ENCODE measurements at places on chromosomes 4 and X.
A peak's percentile ranks its signal among the peaks of the same experiment; 100 is the strongest.

DNA sequence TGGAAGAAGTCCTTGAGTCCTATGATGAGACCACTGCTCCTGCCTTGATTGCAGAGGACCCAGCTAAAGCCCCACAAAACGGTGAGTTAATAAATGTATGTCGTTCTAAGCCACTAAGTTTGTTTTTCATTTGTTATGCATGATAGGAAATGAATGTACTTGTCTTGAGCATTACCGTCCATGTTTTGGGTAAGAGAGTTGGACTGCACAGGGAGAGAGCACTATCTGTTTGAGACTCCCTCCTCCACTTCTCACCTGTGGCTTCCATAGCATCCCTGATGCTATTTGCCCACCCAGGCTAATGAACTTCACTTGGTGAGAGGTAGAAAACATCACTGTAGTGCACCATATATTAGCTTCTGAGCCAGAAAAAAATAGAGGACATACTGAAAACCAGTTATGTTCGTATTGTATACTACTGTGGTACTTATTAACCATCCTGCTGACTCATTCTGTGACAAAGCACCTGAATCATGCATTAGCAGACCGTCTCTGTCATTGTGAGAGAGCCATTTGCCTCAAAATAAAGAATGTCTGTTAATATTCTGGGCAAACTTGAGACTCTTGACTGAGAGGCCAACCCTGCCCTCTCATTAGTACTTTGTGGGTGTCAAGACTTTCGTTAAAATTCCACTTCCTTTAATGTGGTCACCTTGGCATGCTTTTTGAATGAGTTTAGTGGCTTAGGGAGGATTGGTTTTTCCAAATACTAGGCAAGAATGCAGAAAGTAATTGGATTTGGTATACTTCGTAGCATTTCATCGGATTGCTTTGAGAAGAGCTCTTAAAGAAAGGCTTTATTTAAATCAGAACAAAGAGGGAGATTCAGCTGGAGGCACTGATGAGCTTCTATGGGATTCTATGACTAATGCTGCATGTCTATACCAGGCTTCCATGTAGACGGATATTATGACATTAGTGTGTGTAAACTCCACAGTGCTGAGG, 99.3 kb upstream of the GRPR start:
- no peak for DNase-seq

DNA sequence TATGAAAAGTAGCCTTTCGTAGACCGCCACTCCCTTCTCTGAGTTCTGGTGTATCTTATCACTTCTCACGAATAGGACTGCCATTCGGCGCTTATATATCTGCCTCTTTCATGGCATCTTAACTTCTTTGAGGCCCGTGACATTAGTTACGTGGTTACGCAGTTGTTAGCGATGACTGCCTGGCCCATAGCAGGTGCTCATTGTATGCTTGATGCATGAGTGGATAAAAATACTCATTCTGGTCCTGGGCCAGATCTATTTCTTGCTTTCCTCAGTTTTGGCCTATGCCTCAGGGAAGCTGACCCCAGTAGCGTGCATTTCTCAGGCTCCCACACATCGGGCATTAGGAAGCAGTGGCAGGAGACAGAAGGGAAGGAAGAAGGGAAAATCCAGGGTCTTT, 60.7 kb upstream of the PITX2 start:
- no peak for DNase-seq

DNA sequence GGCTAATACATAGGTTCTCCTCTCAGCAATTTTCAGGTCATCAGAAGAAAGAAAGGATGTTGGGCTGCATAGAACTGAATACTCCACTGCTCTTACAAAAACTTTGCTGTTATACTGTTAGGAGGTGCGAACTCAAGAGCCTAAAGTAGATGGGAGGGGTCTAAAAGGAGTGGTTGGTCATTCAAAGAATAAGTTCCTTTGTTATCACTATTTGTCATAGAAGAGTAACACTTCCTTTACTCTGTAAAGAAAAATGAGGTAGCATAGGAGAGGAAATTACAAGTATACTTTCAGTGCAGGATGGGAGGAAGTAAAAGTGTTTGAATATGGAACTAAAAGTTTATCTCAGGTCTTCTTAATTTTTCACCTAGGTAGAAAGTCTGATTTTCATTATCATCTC, 61.5 kb downstream of the CCNI start:
- no peak for DNase-seq

DNA sequence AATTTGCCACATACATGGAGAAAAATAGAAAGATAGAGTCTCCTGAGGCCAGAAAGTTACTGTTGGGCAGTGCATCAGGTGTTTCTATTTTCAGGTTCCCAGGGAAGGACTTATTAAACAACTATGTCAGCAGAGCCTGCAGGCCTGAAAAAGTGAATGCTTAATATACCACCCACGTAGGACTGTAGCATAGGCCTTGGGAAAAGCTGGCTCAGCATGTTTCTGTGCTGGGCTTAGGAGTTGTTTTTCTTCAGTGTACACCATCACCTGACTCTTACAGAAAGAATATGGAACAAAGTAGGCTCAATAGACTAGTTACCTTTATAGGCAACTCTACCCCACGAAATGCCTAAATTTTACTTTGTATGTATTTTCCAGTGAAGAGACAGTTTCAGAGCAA, 1385.9 kb downstream of the FAM133A start:
- DNase-seq: no peak

- DNase-seq: no peak
These were observed 29.0 kb downstream of the REELD1 start for GRCh38 chr4:146243141-146243882.

GRCh38 chrX:141469469-141469868, 115.1 kb downstream of the SPANXA1 start:
- DNase-seq: no peak

GRCh38 chrX:136767104-136767941, 13.4 kb downstream of the ARHGEF6 start:
- DNase-seq: peak; percentile 61

- no peak for DNase-seq
These were observed 1126.9 kb downstream of the STPG2 start for GRCh38 chr4:97016186-97016907.

GRCh38 chr4:138602664-138603063, 360.5 kb upstream of the SLC7A11 start:
- no peak for DNase-seq

GRCh38 chrX:130769835-130770234, 133.2 kb downstream of the ENOX2 start:
- DNase-seq: no peak

GRCh38 chrX:139077281-139078250, 366.0 kb upstream of the FGF13 start:
- DNase-seq: no peak

DNA sequence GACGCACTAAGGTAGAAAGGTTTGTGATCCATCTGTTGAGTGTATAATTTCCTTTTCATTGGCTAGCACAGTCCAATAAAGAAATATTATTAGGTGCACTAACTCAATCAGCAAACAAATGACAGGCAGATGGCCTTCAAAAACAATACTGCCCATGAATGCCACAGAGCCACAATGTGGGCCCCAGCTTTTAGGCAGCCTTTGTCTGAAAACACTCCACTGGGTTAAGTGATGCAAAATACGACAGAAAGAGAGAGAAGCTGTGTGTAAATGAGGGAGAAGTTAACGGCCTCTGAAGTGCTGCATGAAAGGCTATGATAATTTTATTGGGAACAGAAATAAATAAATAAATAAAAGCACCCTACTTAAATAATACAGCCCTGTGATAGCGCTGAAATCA, 274.6 kb downstream of the NKX6-1 start:
- no peak for DNase-seq

DNA sequence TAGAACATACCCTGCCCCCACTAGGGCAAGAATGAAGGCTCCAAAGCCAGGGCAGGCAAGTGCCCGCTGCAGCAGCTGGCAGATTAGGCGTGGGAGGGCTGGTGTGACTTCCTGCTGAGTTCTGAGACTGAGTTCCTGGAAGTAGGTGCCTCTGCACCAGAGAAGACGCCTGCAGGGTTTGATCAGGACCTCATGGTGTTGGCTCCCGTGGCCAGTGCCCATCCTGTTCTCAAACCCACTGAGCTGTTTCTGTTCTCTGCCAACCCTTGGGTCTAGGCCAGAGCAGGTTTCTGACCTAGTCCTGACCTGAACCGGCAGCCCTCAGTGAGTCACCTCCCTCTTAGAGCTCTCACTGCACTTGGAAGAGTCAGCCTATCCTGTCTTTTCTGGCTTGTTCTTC, 220.7 kb downstream of the HS6ST2 start:
- DNase-seq: no peak

DNA sequence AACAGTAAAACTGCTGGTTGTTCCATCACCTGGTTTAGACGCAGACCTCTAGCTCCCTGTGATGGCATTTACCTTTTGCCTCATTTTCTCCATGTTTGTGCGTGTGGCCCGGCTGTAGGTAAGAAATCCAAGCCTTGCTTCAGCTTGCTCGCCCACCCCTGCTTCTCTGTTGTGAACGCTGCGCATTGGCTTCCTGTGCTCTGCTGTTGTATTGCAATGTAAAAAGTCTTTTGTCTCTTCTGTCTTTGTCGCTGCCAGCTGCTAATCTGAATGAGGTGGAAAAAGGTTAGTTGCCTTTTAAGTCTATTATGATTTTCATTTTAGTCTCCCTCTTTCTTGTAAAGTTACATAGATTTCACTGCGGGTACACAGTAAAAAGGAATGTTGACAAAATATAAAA, 127.3 kb upstream of the PACRGL start:
- no peak for DNase-seq

DNA sequence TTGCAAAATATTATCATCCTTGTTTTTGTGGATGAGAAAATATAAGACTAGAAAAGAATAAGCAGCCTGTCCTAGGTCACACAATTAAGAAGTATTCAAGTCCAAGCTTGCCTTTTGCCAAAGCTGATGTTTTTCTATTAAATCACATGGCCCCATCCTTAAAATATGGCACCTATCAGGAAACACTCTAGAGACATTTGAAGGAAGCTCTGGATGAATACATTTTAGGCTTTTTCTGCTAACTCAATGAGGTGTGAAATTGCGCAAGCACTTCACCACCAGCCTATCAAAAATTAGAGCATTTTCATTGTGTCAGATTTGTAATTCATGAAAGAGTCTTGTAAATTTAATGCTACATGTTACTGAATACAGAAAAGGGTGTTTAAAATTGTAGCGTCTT, 251.1 kb upstream of the MAD2L1 start:
- DNase-seq: no peak

- no peak for DNase-seq
These were observed 51.2 kb upstream of the HCCS start for GRCh38 chrX:11059933-11060332.

GRCh38 chr4:101258883-101259282, 88.4 kb downstream of the PPP3CA start:
- DNase-seq: no peak

GRCh38 chrX:2299871-2300270, 200.9 kb downstream of the DHRSX start:
- no peak for DNase-seq

GRCh38 chrX:121011254-121011653, 25.7 kb upstream of the CT47A1 start:
- DNase-seq: no peak

DNA sequence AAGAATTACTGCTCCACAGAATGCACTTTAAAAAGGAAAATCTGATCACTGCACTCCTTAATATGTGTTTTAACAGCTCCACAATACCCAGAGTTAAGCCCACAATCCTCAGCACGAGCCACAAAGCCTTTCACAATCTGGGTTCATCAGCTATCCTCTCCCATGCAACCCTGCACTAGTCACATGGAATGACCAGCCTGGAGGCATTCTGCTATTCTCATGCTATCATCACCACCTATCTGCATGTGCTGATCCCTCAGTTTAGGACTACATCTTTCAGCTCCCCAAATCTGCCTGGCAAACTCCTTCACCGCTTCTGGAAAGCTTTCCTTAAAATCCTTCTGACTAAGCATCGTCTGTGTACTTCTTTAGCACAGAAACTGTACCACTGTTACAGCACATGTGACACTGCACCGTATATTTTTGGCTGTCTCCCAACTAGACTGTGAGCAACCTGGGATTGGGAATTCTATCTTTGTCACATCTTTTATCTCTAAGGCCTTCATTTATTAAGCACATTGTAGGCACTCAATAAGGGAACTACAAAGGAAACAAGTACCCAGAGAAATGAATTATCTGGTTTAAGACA, 18.3 kb upstream of the EIF1AX start:
- no peak for DNase-seq

GRCh38 chrX:38484607-38485498, 76.5 kb upstream of the TSPAN7 start:
- no peak for DNase-seq

GRCh38 chr4:151287409-151287808, 10.4 kb downstream of the PRSS48 start:
- DNase-seq: no peak

DNA sequence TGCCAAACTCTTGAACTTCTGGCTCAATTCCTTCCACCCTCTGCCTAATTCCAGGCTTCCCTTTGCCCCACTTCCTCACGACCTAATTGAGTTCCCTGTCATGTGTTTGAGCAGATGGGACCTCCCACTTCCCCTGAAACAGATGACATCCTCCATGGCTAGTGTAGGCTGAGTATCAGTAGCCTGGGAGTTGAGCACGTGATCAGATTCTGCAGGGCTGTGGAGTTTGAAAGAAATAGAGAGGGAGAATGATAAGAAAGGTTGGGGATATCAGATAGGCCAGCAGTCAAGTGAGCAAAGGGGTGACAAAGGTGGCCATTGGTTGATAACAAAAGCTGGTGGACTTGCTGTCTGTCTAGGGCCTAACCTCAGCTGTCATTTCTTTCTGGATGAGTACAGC, 18.8 kb upstream of the NWD2 start:
- no peak for DNase-seq

DNA sequence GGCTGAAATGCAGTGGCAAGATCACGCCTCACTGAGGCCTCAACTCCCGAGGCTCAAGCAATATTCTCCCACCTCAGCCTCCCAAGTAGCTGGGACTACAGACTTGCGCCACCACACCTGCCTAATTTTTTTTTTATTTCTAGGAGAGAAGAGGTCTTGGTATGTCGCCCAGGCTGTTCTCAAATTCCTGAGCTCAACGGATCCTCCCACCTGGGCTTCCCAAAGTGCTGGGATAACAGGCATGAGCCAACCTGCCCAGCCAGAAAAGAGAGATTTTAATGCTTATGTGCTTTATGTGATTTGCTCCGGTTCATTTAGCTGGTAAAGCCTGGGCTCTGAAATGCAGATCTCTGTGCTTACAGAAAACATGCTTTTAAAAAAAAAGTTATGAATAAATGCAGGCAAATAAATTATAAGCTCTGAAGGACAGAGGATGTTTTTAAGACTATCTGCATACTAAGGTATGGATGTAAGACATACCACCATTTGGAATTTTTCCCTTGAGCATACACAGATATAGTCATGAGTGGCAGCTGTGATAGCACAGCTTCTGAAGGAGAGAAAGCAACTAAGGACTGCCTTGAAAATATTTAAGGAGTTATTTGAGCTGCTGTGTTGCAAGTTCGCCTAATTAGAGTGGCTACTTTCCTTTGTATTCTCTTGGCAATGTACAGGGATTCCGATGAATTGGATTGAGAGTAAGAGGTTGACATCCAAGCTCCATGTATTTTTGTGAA, 13.8 kb downstream of the GUCY1B1 start:
- DNase-seq: no peak

GRCh38 chr4:143345356-143345755, 8.7 kb downstream of the GAB1 start:
- DNase-seq: no peak
